ENCODE measurements at places on chromosomes 5 and 9.
A peak's percentile ranks its signal among the peaks of the same experiment; 100 is the strongest.

DNA sequence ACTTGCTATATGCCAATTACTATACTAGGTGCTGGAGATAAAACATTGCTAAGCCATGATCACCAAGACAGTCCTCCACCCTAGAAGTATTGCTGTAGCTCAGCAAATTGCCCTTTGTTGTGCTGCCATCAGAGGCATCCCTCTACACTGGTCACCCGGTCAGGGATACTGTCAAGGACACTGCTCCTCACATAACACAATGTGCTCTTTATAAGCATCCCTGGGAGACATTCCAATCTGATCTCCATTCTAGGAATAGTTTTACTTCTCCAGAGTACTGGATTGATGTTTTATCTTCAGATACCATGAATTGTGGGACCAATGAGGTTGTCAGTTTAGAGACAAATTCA lies 10.4 kb upstream of the DNAJA1 start:
- no peaks in the 10 kb centered on the region for H3K36me3 ChIP-seq
- H3K4me1 ChIP-seq: peaks cover 29% of the 10 kb centered on the region
- H3K27ac ChIP-seq: peak overlapping the region; percentile 30
- no peaks in the 10 kb centered on the region for H3K27me3 ChIP-seq
- no peak for DNase-seq

GRCh38 chr9:37617832-37618231 lies 25.4 kb upstream of the TOMM5 start:
- H3K36me3 ChIP-seq: no peaks in the 10 kb centered on the region
- no peaks in the 10 kb centered on the region for H3K27me3 ChIP-seq
- H3K4me1 ChIP-seq: peaks cover 5% of the 10 kb centered on the region
- no peak for DNase-seq
- H3K4me3 ChIP-seq: no peak overlapping the region

DNA sequence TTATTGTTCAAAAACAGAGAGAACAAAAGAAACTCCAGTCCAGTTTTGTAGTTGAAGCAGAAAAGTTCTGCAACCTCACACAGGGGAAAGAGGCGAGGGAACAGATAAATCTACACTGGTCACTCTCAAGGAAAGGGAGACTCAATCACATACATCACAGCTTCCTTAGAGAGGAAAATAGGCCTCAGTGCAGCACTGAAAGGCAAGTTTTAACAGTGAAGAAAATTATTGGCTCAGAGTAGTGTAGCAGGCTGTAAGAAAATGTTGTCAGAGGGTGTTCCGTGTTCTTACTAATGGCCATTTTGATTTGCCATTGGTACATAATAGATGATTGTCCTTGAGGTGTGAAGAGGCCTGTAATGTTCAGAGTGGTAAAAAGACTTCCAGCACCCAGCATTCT lies 530.0 kb upstream of the CDH6 start:
- no peak overlapping the region for H3K27ac ChIP-seq
- H3K36me3 ChIP-seq: peaks cover 3% of the 10 kb centered on the region
- peaks cover 27% of the 10 kb centered on the region for H3K4me1 ChIP-seq
- no peak for DNase-seq
- H3K4me3 ChIP-seq: no peak overlapping the region

- H3K27me3 ChIP-seq: no peaks in the 10 kb centered on the region
- no peaks in the 10 kb centered on the region for H3K36me3 ChIP-seq
- DNase-seq: no peak
- H3K4me3 ChIP-seq: no peak overlapping the region
- H3K27ac ChIP-seq: no peak overlapping the region
These were observed 82.2 kb upstream of the RFX3 start for GRCh38 chr9:3608011-3608410.

DNA sequence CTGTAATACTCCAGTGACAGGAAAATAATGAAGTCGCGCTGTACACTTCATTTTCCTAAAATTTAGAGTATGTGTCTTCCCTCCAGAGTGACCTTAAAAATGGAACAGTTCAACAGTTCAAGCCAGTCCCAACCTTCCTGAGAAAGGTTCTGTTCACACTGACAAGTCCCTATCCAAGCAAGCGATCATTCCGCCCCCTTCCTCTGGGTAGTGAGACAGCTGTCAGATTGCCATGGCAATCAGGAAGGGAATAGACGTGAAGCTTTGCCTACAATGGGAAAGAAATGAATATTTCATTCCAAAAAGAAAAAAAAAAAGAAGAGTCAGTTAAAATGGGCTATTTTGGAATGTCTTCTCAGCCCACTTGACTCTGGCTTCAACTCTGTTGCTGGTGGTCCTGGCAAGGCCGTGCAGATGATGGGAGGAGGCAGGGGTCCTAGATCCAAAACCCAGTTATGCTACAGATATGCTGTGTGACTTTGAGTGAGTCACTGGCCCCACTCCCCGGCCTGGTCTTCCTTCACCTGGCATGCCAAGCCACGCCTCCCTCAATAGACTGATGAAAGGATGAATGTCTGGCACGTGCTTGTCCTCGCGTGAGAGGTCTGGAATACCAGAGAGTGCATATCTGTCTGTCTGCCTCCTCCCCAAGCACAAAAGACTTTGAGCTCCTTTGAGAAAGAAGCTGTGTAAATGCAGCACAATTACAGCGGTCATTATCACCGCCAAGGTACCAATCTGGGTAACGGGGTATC lies 165.8 kb upstream of the WWC1 start:
- DNase-seq: no peak
- H3K27me3 ChIP-seq: no peaks in the 10 kb centered on the region
- H3K4me1 ChIP-seq: peaks cover 14% of the 10 kb centered on the region
- H3K4me3 ChIP-seq: no peak overlapping the region
- no peaks in the 10 kb centered on the region for H3K36me3 ChIP-seq
